ENCODE measurements at places on chromosomes 1 and 21.

- peak; percentile 52 for DNase-seq
Observed at GRCh38 chr1:20439282-20439681, 46.7 kb downstream of the CAMK2N1 start.

- DNase-seq = peak; percentile 39
Observed at GRCh38 chr1:112818990-112819689, 104.0 kb upstream of the PPM1J start.

DNA sequence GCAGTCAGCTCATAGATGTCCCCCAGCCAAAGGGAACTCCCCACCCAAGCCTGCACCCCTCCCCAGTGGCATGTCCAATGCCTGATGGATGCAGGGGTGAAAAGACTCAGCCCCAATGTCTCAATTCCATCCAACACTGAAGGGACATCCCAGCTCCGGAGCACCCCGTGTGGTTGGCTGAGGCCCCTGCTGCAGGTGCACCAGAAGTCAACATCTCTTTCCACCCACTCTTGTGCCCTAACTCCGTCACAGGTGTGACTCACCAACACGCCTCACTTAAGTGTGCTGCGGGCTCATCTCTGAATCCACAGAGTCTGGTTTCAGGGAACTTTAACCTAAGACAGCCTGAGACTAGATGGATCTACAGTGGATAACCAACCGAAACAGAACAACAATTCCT lies 40.9 kb upstream of the ZBTB18 start:
- DNase-seq = peak; percentile 15

DNA sequence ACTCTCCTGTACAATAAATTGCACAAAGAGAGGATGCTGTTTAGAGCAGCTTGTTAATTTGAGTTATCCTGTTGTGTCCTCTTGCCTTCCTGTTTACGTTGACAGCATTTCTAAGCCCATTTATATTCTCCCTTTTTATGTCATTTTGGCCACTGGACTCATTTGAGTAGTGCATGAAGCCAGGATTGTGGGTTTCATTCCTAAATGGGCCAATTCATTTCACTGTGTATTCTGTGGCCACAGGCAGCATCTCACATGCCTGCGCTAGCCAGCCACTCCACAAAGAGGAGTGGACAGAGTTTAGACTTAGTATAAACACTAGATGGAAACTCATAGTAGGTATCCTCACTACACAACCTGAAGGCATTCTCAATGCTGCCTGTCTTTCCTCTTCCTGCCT lies 73.4 kb downstream of the DTL start:
- DNase-seq = peak; percentile 50

- DNase-seq = no peak
Observed at GRCh38 chr1:17927952-17928351, 172.8 kb downstream of the ACTL8 start.

- no peak for DNase-seq
Observed at GRCh38 chr1:234773936-234774677, 164.1 kb upstream of the IRF2BP2 start.
